ENCODE measurements at places on chromosomes 1 and 21.

DNA sequence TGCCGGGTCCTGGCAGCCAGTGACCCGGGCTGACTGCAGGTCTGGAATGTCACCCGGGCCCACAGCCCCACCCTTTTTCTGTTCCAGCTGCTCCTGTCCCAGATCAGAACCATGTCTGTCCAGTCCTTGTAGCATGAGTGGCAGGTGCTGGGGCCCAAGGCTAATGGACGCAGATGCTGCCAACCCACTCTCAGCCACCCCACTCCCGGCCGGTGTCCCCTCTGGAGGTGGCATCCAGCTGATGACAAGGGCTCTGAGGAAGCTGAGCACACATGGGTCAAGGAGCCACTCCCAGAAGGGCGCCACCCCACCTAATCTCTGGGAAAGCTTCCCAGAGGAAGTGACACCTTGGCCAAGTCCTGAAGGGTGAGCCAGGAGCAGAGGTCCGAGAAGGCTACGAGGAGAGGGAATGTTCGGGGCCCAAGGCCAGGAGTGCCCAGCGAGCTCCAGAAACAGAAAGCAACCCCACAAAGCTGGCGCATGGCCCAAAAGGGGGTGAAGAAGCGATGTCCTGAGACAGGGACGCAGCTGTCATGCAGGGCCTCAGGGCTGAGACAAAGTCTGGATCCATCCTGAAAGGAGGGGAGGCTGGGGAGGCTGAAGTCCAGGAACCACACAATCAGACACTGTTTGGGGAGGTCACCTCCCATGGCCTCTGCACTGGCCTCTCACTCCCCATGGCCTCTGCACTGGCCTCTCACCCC is 39.5 kb downstream of the ACOT7 start:
- peak; percentile 12 for DNase-seq

GRCh38 chr1:174314433-174314832 is 133.3 kb upstream of the GPR52 start:
- DNase-seq: no peak

DNA sequence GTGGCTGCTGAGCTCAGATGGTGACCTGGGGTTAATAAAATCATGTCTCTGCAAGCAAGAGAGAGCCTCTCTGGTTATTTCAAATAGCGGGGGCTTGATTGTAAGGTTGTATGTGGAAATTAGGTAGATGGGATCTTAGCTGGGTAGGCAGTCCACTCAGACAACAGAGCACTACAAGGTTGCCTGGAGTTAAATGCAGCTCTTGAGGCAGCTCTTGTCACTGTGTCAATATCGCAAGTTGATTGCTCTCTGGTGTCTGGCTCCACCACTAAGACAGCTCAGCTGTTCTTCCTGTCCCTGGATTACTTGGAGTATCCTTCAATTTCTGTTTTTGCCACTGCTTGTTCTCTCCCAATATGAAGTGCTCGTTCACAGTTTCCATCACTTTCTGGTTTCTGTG is 93.8 kb downstream of the C21orf91 start:
- no peak for DNase-seq

DNA sequence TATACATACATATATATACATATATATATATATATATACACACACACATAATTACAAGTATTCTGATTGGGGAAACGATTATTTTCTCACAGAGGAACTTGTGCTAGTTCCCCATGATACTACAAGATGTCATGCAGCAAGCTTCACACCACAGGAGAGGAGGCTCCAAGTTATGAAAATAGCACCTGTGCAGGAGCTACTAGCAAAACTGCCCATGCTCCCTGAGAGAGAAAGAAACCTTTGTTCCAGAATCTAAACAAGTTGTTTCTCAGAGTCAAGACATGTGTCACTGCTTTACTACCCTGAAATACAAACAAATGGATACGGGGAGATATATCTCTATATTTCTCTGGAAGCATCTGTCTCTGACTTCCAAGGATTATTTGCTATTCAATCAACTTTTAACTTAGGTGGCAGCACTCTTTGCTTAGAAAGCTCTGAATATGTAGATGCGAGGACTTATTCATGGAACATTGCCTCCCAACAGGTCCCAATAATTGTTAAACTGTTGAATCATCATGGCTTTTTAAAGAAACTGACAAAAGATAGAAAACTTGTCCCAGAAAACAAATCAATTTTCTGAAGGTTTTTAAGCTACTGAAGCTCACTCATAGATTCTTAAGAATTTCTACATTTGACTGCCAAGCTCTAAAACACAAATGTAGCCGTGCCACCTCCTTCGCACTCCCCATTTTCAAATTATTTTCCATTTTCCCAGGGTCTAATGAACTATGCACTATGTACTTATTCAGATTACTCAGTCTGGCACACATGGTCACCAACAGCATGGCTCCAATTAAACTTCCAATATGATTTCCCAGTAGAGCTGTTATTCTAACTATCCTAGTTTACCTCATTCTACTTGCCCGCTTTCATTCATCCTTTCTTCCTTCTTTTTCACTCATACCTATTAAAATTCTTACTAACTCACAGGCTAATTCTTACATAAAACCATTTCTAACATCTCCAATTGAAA is 929.1 kb downstream of the LTN1 start:
- no peak for DNase-seq

DNA sequence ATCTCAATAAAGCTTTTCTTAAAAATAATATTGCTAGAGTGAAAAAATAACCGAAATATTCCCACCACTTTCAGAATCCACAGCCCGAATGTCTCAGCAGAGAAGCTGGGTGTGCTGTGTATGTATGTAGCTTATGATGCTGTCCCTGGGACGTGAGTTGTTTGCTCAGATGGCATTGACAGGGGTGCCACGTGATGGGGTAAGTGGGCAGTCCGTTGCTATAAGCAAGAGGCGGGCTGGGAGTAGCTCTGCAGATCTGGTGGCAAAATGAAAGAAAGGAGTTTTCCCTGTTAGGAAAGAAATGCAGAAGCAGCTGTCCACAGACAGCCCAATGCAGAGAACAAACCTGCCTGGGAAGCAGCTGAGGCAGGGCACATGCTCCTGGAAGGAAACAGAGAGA is 3.8 kb upstream of the FAM20B start:
- peak; percentile 24 for DNase-seq

DNA sequence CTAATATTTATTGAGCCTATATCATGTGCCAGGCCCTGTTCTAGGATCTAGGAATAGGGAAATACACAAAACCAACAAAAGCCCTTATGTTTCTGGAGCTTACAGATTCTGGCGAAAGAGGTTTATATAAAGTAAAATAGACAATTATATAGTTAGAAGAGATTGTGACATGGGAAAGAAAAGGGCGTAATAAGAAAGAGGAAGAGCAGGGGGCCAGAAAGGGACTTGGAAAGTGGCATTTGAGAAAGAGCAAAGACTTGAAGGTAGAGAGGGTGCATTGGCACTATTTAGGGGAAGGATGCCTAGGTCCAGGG is 322.5 kb upstream of the FAM78B start:
- no peak for DNase-seq

DNA sequence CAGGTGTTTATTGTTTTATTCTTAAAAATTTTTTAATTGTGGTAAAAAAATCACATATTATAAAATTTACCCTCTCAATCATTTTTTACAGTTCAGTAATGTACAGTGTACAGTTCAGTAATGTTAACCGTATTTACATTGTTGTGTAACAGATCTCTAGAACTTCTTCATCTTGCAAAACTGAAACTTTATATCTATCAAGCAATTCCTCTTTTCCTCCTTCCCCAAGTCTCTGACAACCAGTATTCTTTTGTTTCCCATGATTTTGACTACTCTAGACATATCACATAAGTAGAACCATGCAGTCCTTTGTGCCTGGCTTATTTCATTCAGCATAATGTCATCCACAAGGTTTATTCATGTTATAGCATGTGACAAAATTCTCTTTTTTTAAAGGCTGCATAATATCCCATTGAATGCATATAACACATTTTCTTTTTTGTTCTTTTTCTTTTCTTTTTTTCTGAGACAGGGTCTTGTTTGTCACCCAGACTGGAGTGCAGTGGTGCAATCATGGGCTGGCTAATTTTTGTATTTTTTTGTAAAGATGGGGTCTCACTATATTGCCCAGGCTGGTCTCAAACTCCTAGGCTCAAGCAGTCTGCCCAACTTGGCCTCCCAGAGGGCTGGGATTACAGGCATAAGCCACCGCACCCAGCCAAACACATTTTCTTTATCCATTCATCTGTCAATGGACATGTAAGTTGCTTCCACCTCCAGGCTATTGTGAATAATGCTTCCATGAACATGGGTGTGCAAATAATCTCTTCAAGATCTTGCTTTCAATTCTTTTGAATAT is 17.2 kb upstream of the RCSD1 start:
- no peak for DNase-seq

DNA sequence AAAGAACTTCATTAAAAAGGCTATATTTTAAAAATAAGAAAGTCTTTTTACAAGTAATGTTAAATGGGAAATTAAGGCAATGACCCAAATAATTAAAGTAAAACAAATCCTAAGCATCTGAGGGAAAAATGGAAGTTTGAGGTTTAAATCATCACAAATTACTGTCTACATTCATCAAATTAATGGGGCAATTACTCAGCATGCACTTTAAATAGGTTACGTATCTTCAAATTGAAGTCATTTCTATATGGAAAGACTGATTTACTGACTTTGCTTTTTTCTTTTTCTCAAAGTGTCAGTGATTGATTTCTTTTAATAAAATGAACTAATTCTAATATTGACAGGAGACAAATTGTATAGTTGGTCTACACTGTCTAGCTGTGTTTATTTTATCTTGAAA is 1452.3 kb downstream of the NCAM2 start:
- no peak for DNase-seq

DNA sequence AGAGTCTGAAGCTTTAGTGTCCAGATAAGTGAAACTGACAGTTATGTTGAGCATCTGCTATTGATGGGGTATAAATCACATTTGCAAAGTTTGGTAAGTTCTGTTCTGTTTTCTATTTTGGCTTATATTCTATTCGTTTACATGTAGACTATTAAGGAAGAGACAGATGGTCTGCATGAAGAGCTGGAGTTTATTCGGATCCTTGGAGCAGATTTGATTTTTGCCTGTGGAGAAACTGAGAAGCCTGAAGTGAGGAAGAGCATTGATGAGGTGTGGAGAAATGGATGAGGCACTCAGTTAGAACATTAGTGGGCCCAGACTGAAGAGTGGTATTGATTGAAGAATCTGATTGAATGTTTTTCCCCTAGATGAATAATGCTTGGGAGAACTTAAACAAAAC is 50.6 kb upstream of the BMP8A start:
- no peak for DNase-seq

DNA sequence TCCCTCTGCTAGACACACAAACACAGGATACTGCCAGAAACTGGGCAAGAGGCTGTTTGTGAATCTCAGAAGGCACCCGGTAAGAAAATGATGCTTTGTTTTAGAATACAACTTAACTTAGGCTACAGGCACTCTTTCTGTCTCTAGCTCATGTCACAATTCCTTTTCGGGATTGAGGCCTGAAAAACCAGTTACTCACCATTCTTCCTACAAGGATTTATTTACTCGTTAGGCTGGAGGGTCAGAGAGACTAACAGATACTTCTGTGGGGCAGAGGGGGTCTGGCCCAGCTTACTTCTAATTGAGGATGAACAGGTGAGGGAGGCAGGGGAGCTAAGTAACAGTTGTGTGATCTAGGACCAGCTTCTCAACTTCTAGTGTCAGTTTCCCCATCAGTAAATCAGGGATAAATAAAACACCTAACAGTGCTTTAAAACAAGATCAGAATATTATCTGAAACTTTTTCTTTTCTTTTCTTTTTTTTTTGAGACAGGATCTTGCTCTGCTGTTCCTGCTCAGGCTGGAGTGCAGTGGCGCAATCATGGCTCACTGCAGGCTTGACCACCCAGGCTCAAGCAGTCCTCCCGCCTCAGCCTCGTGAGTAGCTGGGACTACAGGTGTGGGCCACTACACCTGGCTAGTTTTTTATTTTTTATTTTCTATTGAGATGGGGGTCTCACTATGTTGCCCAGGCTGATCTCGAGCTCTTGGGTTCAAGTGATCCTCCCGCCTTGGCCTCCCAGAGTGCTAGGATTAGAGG is 31.9 kb downstream of the NFYC start:
- DNase-seq: no peak

DNA sequence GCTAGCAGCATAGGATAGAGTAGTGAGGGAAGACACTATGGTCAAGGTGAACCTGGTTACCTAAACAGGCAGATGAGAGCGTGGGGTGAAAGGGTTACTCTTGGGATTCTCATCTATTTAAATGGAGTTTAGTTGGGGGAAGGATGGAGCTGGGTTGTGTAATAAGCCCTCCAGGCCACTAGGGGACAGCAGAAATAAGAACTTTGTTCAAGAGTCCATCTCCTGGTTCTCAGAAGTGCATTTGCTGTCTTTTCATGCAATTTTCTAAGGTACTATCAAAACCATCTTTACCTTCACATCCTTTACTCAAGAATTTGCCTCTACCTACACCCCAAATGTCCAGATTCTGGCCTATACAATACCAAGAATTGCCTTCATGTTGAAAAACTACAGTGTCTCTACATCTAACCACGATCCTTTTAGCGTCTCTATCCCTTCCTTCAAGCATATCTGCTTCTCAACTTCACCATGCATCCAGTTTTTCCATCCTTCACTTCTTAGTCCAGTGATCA is 28.0 kb downstream of the SLAMF1 start:
- no peak for DNase-seq

- peak; percentile 15 for DNase-seq
Observed at GRCh38 chr1:20329793-20330542, 39.3 kb downstream of the VWA5B1 start.
